ENCODE measurements at places on chromosomes 16 and 17. TPM values are rescaled to one million over a fixed set of nuclear protein-coding genes. Genes with fewer than 3 reads are reported as not detected.

The KRT16 gene
- not detected for total RNA-seq

The TLCD3B gene
- 5.6 TPM for total RNA-seq

GRCh38 chr16:1184156-1184868, 31.4 kb downstream of the CACNA1H start:
- H3K27me3 ChIP-seq, result no peaks in the 10 kb centered on the region
- H3K4me1 ChIP-seq, result no peaks in the 10 kb centered on the region
- H3K27ac ChIP-seq, result no peak overlapping the region
- H3K36me3 ChIP-seq, result peaks cover 5% of the 10 kb centered on the region

The KRT9 gene
- not detected for total RNA-seq

- H3K27ac ChIP-seq, result no peak overlapping the region
- H3K27me3 ChIP-seq, result no peaks in the 10 kb centered on the region
- H3K36me3 ChIP-seq, result peaks cover 59% of the 10 kb centered on the region
- DNase-seq, result peak; percentile 92
- H3K4me3 ChIP-seq, result no peak overlapping the region
Measured at GRCh38 chr17:28763804-28764266, 20.0 kb downstream of the TRAF4 start.

The SMARCD2 gene
- 92.7 TPM for total RNA-seq

DNA sequence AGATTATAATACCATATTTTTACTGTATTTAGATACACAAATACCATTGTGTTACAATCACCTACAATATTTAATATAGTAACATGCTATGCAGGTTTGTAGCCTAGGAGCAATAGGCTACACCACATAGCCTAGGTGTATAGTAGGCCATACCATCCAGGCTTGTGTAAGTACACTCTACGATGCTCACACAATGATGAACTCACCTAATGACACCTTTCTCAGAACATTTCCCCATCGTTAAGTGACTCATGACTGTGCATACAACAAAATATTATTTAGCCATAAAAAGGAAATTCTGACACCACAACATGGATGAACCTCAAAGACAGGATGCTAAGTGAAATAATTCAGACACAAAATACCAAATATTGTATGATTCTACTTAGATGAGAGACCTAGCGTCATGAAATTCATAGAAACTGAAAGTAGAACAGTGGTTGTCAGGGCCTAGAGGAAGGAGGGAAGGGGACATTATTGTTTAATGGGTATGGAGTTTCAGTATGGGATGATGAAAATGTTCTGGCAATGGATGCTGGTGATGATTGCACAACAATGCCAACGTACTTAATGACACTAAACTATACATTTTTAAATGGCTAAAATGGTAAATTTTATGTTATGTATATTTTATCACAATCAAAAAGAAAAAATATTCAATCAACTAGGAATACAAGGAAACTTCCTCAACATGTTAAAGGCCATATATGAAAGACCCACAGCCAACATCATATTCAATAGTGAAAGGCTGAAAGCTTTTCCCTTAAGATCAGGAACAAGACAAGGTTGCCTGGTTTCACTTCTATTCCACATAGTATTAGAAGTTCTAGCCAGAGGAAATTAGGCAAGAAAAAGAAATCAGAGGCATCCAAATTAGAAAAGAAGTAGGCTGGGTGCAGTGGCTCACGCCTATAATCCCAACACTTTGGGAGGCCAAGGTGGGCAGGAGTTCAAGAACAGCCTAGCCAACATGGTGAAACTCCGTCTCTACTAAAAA, 5.9 kb upstream of the C16orf87 start:
- H3K27ac ChIP-seq, result no peak overlapping the region
- H3K4me3 ChIP-seq, result no peak overlapping the region
- no peaks in the 10 kb centered on the region for H3K4me1 ChIP-seq
- H3K27me3 ChIP-seq, result no peaks in the 10 kb centered on the region
- no peaks in the 10 kb centered on the region for H3K36me3 ChIP-seq

DNA sequence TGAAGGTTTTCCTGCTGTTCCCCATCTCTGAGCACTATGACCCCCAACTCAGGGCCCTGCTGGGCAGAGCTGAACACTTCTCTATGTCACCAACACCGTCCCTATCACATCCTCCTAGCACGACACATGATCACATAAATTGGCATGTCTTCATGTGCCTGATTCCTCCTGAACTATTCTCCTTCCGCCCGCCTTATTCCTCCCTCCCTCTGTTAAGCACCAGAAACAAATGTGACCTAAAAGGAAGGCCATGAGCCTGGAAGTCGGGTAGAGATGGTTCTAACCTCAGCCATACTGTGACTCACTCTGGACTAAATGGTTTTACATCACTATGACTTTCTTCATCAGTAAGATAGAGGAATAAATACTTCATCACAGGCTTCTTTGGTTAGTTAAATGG, 80.8 kb upstream of the DYNLRB2 start:
- peaks cover 76% of the 10 kb centered on the region for H3K27me3 ChIP-seq
- H3K4me3 ChIP-seq, result no peak overlapping the region
- H3K27ac ChIP-seq, result no peak overlapping the region
- H3K36me3 ChIP-seq, result no peaks in the 10 kb centered on the region
- no peaks in the 10 kb centered on the region for H3K4me1 ChIP-seq

DNA sequence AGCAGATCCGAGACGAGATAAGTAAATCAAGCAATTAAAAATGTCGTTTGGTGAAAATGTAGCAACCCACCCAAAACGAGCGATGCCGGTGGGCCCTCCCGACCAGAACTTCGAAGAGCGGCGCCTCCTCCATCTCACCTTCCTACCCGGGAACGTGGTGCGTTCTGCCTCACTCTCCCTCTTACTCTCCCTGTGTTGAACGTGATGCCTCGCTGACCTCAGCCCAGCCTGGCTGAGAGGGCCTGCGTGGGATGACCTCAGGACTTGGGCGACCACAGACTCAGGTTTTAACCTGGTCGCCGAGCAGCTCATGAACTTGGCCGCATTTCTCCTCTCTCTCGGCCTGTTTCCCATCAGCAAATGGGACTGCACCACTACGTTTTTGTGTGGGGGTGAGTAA, 69.7 kb upstream of the RPL38 start:
- H3K36me3 ChIP-seq, result no peaks in the 10 kb centered on the region
- H3K27me3 ChIP-seq, result peaks cover 20% of the 10 kb centered on the region
- no peak overlapping the region for H3K27ac ChIP-seq
- DNase-seq, result peak; percentile 45

The TMIGD1 gene
- total RNA-seq, result not detected

GRCh38 chr17:63309021-63309420, 137.1 kb downstream of the CYB561 start:
- no peak overlapping the region for H3K27ac ChIP-seq
- H3K4me1 ChIP-seq, result no peaks in the 10 kb centered on the region
- no peak overlapping the region for H3K4me3 ChIP-seq

The GRAP gene
- total RNA-seq, result not detected

DNA sequence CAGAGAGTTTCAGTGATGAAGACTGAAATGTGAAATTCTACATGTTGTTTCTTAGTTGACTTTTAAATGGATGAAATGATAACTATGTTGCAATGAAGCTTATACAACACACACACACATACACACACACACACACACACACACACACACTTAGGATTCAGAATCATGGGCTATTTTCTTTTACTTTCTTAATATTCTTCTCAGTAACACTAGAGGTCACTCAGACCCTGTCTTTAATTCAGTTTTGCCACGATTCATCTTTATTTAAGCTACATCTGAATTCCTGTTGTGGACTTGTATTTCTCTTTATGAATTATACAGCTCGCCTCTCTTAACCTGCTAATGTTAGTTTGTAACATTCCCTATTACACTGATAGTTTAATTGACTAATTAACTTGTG, 109.6 kb upstream of the GOT2 start:
- no peak overlapping the region for H3K4me3 ChIP-seq
- H3K27me3 ChIP-seq, result no peaks in the 10 kb centered on the region
- H3K36me3 ChIP-seq, result no peaks in the 10 kb centered on the region
- no peaks in the 10 kb centered on the region for H3K4me1 ChIP-seq
- DNase-seq, result no peak

The LITAFD gene
- not detected for total RNA-seq

The RAC3 gene
- 50.0 TPM for total RNA-seq

- peak overlapping the region; percentile 98 for H3K27ac ChIP-seq
- DNase-seq, result no peak
- peaks cover 14% of the 10 kb centered on the region for H3K4me1 ChIP-seq
- peaks cover 42% of the 10 kb centered on the region for H3K36me3 ChIP-seq
- no peak overlapping the region for H3K4me3 ChIP-seq
- H3K27me3 ChIP-seq, result no peaks in the 10 kb centered on the region
Measured at GRCh38 chr17:46727572-46728348, 90.7 kb downstream of the WNT3 start.

DNA sequence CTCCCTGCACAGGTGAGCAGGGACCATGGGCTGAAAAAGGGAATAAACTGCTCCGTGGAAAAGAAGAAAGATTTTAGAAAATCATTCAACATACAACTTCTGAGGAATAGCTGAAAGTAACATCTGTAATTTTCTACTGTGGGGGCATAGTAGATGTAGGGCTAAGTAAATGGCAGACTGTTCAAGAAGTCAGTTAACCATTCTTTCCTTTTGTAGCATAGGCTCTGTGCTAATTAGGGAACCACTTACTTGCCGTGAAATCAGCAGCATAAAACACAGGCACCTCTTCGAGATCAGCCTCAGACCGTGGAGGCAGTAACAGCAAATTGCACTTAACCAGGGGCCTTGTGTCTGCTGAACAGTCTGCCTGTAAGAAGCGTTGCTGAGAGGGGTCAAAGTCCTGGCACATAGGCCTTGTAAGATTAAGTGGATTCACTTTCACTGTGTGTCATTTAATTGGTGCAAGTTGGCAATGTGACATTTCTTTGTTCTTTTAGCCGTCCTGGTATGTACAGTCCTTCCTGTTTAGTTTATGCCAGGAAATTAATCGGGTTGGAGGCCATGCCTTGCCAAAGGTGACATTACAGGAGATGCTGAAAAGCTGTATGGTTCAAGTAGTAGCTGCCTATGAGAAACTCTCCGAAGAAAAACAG, 10.4 kb downstream of the COG1 start:
- peaks cover 10% of the 10 kb centered on the region for H3K4me1 ChIP-seq
- no peak overlapping the region for H3K27ac ChIP-seq
- DNase-seq, result no peak

The ITGA2B gene
- 6.9 TPM for total RNA-seq

The EDC4 gene
- 82.9 TPM for total RNA-seq

The EPX gene
- not detected for total RNA-seq

The RPUSD1 gene
- total RNA-seq, result 34.4 TPM

The TMEM98 gene
- 134 TPM for total RNA-seq

DNA sequence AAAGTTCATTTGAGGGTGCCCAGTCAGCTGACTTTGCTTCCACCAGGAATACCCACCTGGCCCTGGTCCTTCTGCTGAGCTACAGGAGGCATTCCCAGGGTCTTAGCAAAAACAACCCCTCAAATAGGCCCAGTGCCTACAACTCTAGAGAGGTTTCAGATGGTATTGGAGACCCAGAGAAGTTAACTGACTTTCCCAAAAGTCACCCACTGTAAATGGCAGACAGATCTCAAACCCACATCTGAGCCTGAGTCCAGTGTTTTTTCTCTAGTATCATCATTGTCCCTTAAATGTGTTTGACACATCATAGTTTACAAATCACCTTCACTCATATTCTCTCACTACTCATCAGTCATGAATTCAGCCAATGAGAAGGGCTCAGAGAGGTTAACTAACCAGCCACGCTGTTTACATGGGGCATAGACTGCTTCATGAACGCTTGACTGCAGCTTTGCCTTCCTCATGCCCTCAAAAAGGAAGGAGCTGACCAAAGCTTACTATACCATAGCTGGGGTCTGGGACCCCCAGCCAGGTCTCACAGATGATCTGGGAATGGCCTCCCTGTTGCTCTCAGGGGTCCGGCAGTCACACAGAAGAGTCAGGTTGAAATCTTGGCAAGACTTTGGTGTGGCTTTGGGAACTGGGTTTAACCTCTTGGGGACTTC, 3.7 kb downstream of the PHOSPHO1 start:
- no peak for DNase-seq
- H3K27me3 ChIP-seq, result peaks cover 63% of the 10 kb centered on the region
- no peak overlapping the region for H3K4me3 ChIP-seq
- H3K4me1 ChIP-seq, result peaks cover 8% of the 10 kb centered on the region
- H3K27ac ChIP-seq, result no peak overlapping the region
- no peaks in the 10 kb centered on the region for H3K36me3 ChIP-seq

The VASN gene
- 13.0 TPM for total RNA-seq

The PKMYT1 gene
- 103 TPM for total RNA-seq

DNA sequence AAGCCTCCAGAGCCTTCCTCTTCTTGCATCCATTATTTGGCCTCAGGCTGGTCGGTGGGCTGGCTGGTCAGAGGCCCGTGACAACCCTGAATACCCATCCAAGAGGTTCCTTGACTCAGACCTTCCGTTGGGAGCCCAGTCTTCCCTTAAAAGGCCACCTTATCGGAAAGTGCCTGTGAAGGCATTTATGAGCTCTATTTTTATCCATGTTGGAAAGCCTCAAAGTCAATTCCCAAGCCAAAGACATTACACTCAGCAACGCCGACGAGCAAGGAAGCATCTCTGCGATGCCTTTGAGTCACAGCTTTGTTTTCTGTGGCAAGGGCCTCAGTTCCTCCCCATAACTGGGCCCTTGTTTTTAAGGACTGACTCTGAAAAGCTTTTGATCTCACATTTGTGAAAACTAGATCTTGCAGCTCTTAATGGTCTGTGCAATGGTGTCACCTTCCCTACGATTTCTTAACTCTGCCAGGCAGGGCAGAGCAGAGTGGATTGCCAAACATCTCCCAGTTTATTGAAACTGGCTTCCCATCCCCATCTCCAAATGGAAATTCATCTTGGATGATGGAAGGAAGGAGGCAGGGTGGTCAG, 13.3 kb upstream of the SPOP start:
- no peaks in the 10 kb centered on the region for H3K4me1 ChIP-seq
- no peaks in the 10 kb centered on the region for H3K27me3 ChIP-seq
- H3K36me3 ChIP-seq, result no peaks in the 10 kb centered on the region
- DNase-seq, result no peak

DNA sequence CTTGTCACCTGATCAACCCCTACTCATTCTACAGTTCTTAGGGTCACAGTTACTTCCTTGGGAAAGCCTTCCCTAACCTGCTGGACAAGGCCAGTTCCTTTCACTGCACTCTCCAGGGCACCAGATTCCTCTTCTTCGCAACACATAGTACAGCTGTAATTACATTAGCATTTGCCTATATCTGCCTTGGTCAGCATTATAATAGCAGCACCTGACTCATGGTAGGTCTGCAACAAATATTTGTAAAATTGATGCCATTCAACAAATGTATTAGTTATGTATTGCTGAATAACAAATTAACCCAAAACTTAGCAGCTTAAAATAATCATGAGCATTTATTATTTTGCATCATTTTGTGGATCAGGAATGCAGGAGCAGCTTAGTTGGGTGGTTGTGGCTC, 193.0 kb downstream of the IRX5 start:
- no peak for DNase-seq
- no peaks in the 10 kb centered on the region for H3K36me3 ChIP-seq
- H3K27me3 ChIP-seq, result peaks cover 35% of the 10 kb centered on the region
- no peak overlapping the region for H3K27ac ChIP-seq

The SOX15 gene
- 9.3 TPM for total RNA-seq

- no peak overlapping the region for H3K4me3 ChIP-seq
- H3K4me1 ChIP-seq, result no peaks in the 10 kb centered on the region
- peaks cover 25% of the 10 kb centered on the region for H3K36me3 ChIP-seq
- no peak overlapping the region for H3K27ac ChIP-seq
- DNase-seq, result peak; percentile 86
Measured at GRCh38 chr17:3602499-3602898, 6.7 kb downstream of the TRPV1 start.

Measured in endodermal cell (in vitro differentiated cells).